ENCODE measurements at places on chromosomes 3 and 15.

GRCh38 chr3:194559530-194559929, 72.7 kb upstream of the ATP13A3 start:
- no peak for DNase-seq

DNA sequence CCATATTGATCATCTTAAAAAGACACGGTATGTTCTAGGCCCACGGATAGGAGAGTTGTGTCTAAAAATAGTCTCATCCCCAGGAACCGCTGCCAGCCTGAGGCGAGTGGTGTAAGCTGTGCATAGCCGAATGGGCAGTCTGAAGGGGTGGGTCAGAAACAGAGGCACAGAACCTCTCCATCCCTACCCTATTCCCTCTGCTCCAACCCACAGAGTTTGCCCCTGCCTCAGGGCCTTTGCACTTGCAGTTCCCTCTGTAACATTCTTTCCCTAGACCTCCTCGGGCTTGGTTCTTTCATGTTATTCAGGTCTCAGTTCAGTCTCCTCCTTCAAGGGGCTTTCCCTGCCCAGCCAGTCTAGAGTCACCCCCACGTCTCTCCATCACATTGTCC, 4.8 kb downstream of the SCN5A start:
- DNase-seq = no peak

DNA sequence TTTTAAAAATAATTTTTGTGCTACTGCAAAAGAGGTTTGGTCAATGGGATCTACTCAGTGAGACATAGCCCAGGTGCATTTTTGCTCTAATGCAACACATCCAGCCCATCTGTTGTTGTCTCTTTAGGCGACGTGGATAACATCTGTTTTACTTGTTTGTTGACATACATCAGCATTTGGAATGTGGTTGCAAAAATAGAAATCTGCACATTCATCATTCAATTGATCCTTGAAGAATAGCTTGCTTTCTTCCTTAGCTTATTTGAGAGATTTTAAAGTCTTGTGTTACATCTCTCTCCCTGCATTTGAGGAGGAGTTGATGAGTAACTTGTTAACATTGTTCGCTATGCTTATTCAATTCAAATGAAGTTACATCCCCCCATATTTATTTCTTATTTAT, 1202.3 kb downstream of the NSUN3 start:
- no peak for DNase-seq

DNA sequence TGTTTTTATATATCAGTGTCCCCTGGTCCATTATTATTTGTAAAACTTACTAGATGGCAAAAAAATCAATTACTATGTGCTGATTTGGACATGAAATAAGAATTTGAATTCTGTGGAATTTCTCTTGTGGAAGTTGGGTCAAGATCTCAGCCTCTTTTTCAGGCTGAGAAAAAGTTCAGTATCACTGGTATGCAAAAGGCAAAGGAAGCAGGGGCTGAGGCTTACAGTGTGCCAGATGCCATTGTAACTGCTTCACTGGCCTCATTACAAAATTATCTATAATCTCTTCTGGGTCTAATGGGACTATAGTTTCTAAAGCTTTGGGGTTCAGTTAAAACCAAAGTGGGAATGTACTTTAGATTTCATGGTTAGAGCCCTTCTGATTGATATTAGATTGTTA, 125.9 kb upstream of the SLC7A14 start:
- DNase-seq = no peak

DNA sequence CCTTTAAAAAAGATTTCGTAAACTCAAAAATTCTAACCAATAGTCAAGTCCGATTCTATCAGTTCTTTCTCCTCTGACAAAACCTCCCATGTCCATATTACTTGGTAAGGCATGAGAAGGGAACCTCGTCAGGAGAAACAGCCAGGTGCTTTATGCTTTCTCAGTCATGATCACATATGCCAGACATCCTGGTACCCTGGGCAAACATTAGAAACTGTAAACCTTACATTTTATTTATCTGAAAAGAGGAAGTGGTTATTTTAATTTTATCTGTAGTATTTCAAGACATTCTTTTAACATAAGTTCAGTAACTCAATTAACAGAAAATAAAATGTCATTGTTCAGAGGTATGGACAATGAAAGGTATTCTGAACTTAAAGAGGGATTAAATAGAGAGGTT, 474.8 kb upstream of the GBE1 start:
- no peak for DNase-seq

- DNase-seq = peak; percentile 98
These were observed 6.4 kb downstream of the STRA6 start for GRCh38 chr15:74196175-74196574.

GRCh38 chr3:55202326-55202725, 274.5 kb upstream of the LRTM1 start:
- DNase-seq = peak; percentile 83

- no peak for DNase-seq
These were observed 600.2 kb upstream of the GRM7 start for GRCh38 chr3:6260551-6261191.

GRCh38 chr15:48645558-48646330, at the start of gene FBN1:
Gene FBN1, minus strand, starts transcription at chr15:48645709. Its CDS starts 940 bp downstream, at chr15:48644769.
- DNase-seq = peak; percentile 95

GRCh38 chr15:69013726-69014406, 629 bp upstream of the NOX5 start:
- no peak for DNase-seq

GRCh38 chr3:187765342-187765741, 20.1 kb upstream of the BCL6 start:
- peak; percentile 51 for DNase-seq

GRCh38 chr15:39892418-39892817, 27.6 kb downstream of the GPR176 start:
- DNase-seq = no peak

DNA sequence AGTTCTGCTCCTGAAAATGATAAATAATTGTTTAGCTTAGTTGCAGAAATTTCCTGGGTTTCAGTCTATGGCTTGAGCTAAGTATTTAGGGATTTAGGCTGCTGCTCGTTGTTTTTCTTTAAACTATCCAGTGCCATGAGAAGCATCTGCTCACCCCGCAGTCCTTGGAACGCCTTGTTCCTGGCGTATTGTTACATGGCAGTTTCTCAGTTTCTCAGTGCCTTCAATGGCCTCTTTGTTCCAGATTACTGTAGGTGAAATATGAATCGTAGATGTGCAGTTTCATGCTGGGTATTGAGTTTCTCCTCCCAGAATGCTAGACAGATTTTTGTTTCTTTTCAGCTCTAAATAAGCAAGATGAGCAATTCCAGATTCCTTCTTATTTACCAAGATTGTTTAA, 269.5 kb upstream of the GBE1 start:
- no peak for DNase-seq

DNA sequence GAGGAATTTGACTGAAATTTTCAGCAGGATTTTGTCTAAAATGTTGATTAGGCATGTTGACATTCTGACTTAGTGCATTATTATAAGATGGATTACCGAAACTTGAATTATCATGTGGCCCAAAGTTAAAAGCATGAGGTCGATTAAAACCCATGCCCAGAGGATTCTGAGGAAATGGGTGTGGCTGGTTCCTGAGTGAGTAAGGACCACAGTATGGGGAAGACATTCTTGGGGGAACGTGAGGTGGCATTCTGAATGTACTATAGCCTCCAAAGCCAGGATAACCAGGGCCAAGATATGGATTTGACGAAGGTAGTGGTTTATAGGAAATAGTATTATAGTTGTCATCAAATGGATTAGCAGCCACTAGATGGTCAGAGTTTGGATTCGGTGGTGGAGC, 38.7 kb upstream of the DNAAF4 start:
- peak; percentile 58 for DNase-seq

GRCh38 chr3:73772076-73772886, 147.5 kb upstream of the PDZRN3 start:
- DNase-seq = peak; percentile 35

DNA sequence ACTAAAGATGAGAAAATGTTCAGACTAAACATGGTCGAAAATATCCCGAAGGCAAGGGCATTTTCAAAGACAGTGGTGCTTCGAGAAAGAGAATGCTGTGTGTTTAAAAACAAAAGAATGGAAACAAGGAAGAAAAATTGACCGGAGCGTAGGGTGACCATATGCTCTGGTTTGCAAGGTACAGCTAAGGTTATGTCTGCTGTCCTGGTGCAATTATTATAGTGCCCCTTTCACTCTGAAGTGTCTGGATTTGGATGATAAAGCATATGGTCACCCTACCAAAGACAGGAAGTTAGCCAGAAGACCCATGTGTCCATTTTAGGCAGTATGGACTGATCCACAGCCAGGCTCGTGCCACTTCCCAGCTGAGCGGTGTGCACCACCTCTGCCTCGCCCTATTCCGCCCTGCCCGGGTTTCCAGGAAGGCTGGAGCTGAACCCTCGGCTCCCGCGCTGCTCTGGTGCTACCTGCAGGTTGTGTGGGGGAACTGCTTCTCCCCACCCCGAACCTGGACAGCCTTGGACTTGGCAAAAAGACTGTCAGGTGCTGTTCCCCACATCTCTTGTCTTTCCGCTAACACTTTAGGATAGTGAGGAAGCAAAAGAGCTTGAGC, 25.2 kb downstream of the GOLGA6D start:
- DNase-seq = peak; percentile 6

All from fibroblast of the aortic adventitia (primary cell).